NB4 (cell line): ENCODE measurements at places on chromosomes 11 and 22.

DNA sequence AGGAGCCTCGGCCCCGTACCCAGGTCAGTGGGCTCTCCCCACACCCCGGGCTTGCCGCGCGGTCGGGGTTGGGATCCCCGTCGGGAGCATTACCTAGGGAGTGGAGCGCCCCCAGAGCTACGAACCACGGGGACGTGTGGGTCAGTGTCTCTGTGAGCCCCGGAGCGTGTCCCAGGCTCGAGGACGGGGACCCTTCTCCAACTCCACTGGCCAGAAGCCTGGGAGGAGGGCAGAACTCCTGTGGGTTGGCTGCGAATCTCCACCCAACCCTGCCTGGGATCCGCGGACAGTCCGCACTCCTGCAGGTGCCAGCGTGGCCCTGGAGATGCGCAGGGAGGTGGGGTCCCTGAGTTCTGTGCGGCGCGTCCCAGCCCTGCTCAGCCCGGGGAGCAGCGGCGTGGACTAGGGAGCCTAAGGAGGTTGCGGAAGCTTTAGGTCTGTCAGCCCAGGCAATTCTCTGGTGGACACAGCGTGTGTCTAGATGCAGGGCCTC, 346 bp downstream of the PPFIBP2 start:
- peak; percentile 64 for DNase-seq

DNA sequence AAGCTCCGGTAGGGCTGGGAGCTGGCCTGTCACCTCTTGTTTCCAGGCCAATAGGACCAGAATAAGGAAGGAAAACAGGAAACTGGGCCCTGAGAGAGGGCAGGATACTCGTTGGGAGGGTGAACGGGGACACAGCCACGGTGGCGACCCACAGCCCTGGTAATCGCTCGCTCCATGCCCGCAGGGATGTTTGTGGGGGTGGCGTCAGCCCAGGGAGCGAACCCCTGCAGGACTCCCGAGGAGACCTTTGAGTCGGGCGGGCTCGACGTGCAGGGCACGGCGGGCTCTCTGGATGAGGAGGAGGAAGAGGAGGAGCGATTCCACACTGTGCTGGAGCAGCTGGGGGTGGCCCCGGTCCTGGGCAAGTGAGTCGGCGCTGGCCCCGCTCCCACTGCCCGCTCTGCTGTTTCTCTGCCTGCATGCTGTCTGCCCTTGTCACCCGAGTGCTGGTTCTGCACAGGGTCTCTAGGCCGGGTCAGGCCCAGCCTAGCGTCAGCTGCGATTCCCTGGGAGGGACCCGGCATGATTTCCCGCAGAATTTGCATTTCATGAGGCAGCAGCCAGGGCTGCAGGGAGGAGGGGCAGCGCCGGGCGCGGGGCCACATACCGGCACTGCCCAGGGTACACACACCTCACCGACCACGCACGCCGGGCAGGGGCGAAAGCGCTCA, 1.6 kb downstream of the CRACR2B start:
- DNase-seq: no peak

DNA sequence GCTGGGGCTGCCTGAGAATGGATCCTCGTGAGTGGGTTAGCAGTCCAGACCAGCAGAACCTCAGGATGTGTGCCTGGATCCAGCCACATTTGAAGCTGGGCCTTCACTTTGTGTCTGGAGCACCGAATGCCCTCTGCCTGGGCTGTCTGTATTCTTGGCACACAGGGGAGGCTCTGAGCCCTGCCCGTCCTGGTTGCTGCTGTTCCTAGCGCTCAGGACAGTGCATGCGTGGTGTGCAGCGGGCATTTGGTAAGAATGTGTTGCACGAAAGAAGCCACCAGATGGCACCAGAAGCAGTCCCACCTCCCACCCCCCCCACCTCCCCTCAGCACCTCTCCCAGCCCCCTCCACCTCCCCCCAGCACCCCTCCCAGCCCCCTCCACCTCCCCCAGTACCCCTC, 4.1 kb upstream of the MAPK11 start:
- DNase-seq: peak; percentile 64

GRCh38 chr22:46614025-46614931, 5.9 kb upstream of the GRAMD4 start:
- DNase-seq: no peak

GRCh38 chr11:40276960-40277359, 1182.5 kb downstream of the LRRC4C start:
- DNase-seq: no peak

GRCh38 chr22:38513063-38513462, 7.0 kb upstream of the DDX17 start:
- DNase-seq: peak; percentile 30

- DNase-seq: peak; percentile 53
Measured at GRCh38 chr22:47129902-47130635, 367.6 kb downstream of the TBC1D22A start.

DNA sequence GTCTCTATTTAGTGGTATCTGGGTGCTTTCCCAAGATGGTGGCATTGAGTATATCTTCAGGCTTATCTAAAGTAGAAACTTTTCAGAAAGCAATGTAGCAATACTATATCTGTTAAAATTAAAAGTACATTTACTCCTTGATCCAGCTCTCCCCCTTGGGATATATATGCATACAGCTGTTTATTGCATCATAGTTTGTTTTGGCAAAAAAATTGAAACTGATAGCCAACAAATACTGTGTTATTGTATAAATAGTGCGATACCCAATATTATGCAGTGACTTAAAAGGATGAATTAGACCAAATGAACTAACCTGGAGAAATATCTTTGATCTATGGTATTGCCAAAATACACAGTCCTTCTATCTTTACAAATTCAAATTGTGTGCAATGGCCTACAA, 8.4 kb upstream of the OR10A3 start:
- DNase-seq: no peak

- no peak for DNase-seq
Measured at GRCh38 chr11:69512790-69513189, 31.3 kb downstream of the LINC01488 start.

GRCh38 chr11:7905961-7906429, 25.1 kb downstream of the OR10A6 start:
- DNase-seq: no peak

GRCh38 chr11:134150195-134150903, 73.4 kb downstream of the NCAPD3 start:
- no peak for DNase-seq

DNA sequence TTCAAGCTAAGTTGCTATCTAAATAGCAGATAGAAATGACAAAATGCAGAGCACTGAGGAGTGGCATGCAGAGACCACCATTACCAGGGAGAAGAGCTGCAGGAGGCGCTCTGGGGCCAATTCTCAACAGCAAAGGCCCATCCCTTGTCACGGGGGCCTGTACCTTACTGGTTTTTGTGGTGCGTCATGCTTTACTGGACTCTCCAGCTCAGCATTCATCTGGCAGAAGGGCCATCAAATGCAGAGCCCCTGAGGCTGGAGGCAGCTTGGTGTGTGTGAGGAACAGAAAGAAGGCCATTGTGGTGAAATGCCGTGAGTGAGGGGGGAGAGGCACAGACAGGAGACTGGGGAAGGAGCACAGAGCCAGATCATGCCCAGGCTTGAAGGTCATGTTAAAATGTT, 56.5 kb upstream of the NAV2 start:
- DNase-seq: no peak

DNA sequence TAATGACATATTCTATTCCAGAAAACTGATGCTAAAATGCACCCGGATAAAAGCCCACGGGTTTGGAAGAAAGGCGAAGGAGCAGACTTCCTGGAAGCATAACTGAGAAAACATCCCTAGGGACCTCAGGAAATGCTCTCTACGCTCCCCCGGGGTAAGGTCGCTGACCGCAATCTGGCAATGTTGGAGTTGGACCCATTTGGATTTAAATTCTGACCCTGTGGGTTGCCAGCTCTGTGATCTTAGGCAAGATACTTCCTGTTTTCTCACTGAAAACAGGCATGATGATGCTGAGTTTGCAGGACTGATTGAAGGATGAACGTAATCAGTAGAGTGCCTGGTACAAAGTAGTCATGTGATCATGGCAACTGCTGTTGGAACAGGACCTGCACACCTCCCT, 1054.0 kb downstream of the NTM start:
- no peak for DNase-seq

DNA sequence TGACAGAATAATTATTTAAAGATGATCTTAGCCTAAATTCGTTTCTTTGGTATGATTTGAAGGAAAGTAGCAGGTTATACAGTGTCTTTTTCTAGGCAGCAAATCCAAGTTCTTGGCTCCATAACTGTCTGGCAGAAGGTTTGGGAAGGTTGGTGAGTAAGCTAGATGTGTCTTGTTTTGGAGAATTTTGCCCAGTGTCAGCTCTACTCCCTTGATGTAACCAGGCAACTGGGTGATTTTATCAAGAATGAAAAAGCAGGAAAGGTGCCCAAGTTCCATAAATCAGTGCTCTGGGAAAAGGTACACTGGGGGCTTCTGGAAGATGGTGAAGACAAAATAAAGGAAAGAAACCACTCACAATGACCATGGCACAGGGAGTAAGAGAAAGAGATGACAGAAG, 71.5 kb upstream of the USP47 start:
- no peak for DNase-seq

GRCh38 chr11:8102965-8103364, 22.0 kb downstream of the TUB start:
- DNase-seq: no peak
